ENCODE measurements at places on chromosomes 4 and X.

DNA sequence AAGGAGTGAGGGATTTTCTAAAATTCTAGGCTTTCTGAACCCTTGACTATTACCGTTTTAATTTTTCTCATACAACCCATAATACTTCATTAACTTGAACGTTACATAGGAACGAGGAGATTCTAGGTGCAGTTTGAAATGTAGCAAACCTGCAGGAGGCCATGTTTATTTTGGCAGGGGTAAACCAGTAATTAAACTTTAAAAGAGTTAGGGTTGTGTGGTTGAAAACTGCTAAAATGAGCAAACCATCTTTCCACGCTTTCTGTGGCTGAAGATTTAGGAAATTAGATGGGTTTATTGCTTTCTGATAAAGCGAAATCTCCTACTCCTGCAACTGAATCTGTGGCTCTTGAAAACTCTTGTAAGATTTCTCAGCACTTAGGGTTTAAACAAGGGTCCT lies 1.7 kb downstream of the PHEX start:
- no peak for DNase-seq

DNA sequence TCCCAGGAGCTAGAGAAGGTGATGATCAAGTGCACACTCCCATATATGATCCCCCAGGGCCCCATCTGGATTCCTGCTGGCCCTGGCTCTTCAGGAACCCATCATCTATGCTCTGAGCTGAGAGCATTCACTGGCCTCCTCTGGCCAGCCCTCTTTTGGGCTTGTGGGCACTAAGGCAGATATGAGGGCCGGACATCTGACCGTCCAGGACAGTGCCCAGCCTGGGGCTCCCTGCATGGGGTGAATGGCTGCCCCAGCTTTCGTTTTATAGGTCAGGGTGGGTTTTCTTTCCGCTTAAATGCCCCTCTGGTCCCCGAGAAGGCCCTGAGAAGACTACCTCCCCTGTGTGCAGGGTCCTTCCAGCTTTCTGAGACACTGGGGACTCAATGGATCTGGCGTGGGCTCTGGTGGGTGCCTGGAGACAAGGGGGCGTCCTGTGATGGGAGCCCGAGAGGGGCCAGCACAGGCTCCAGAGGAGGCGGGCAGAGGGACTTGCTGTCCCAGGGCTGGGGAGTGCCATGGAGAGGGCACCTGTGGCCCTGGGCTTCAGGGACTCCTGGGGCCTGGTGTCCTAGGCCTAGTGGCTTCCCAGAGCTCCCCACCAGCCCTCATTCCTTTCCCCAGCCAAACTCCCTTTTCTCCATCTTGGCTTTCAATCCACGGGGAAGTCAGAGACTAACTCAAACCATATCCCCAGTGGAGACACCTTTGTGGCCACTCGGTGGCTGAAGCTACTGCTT lies 39.5 kb upstream of the GRPEL1 start:
- no peak for DNase-seq

GRCh38 chr4:54898656-54899340 lies 226.6 kb downstream of the KDR start:
- no peak for DNase-seq

GRCh38 chrX:150773117-150773516 lies 79.9 kb downstream of the MTMR1 start:
- no peak for DNase-seq

DNA sequence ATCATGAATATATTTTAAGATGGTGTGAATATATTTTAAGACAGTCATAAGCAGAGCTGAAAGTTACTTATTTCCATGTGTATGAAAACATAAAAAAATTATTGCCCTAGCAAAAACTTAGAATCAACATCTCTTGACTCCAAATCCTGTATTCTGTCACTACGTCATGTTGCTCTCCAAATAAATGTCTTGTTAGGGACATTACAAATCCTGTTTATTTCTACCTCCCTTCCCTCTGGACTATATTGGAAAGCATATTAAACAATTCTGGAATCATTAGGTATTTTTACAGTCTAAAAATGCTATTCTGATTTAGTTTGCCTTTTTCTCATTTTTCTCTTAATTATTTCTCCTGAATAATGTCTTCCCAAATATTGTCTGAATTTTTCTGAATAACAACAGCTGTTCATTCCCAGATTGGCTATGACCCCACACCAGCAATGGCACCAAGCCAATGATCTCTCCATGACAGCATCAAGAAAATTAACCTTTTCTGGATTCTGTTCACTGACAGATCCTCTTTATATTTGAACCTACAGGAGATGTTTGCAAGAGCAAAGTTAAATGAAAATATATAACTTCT lies 523.1 kb downstream of the IQCM start:
- no peak for DNase-seq

DNA sequence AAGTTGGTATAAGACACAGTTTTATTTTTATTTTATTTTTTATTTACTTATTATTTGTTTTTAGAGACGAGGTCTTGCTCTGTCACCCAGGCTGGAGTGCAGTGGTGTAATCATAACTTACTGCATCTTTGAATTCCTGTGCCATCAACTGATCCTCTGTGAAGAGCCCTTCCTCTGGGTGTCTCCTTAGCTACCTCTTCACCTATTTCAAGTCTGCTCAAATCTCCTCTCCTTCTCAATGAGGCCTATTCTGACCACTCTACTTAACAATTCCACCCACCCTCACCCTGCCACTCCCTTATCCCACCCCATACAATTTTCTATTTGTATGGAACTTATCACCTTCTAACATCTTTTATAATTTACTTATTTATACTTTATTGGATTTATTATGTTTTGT lies 183.4 kb downstream of the PPP3CA start:
- DNase-seq = no peak

- no peak for DNase-seq
Measured at GRCh38 chr4:16386711-16387320, 160.5 kb upstream of the TAPT1 start.

GRCh38 chrX:38150993-38151392 lies 69.7 kb downstream of the SRPX start:
- DNase-seq = no peak

DNA sequence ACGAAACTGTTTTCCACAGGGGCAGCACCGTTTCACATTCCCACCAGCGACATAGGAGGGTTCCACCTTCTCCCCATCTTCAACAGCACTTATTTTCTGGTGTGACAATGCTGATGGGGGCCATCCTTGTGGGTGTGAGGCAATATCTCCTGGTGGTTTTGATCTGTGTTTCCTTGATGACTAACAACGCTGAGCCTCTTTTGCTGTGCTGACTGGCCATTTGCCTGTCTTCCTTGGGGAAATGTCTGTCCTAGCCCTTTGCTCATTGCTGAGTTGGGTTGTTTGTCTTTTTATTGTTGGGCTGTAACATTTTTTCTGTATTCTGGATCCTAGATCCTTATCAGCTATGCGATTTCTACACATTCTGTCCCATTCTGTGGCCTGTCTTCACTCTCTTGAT lies 33.7 kb downstream of the ATP2B3 start:
- no peak for DNase-seq

DNA sequence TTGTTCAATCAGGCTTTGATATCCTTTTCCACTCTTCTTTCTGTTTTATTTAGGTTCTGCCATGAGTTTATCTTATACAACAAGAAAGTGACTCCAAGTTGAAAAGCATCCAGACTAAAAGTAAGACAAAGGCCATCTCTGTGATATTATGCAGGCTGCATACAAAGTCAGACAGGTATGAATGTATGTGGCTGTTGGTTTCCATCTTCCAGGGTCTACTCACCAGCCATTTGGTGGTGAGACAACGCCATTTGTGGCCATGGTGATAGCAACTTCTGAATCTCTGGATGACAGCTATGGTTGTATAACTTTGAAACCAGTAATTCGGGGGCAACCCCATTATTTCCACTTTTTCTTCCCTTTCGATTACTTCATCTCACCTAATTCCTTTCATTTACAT lies 17.2 kb upstream of the MSL3 start:
- DNase-seq = no peak

DNA sequence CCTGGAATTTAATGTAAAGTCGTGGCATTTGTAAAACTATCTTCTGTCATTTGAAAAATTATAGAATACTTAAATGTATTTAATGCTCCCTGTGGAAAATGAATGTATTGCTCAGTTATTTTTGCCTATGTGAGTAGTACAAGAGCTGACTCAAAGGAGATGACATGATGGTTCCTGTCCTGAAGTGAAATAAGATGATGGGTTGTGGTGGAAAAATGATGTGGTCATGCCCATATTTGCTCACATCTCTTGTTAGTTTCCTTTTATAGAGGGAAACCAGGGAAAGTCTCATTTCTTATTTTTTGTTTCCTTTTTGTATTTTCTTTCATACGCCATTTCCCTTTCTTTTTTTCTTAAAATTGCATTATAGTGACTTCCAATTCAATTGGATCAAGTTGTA lies 23.7 kb downstream of the PLS3 start:
- no peak for DNase-seq

DNA sequence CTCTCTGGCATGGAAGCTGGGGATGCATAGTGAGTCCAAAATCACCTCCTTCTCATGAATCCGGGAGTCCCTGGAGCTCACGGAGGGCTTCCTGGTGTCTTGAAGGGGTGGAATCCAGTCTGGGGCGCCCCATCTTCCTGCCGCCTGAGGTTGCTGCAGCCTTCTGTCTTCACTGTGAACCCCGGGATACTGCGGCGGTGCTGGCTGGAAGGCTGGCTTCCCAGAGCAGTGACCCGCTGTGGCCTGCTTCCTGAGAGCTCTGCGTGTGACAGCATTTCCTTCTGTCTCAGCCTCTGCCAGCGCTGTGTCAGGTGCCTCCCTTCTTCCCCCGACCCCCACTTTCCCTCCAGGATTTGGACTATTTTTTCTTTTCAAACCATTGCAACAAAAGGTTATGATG lies 98.8 kb upstream of the STOX2 start:
- no peak for DNase-seq

- DNase-seq = no peak
Measured at GRCh38 chrX:107123750-107124149, 5.1 kb upstream of the RBM41 start.

DNA sequence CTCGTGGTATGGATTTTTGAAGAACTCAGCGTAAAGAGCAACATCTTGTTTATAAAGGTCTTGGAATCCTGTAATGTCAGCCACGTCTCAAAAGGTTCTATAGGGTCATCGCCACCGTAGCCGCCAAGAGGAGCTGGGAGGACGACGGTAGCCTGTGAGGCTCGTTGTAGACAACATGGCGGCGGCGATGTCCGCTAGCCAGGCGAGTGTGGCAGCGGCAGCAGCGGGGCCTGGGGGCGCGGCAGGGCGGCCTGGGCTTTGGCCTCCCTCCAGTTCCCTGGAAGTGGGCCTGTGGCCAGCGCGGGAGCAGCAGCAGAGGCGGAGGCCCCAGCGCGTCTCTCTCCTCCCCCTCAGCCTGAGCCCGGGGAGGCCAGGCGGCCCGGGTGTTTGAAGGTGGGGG lies 143.5 kb upstream of the PBDC1 start:
- no peak for DNase-seq

GRCh38 chr4:69096111-69096656 lies at the start of gene UGT2B7:
UGT2B7 (plus strand) TSS chr4:69096474; CDS start chr4:69096521, 47 bp downstream.
- DNase-seq = no peak

- DNase-seq = no peak
Measured at GRCh38 chr4:34196375-34196774, 2047.9 kb downstream of the ARAP2 start.

GRCh38 chr4:61318431-61318830 lies 118.3 kb downstream of the ADGRL3 start:
- DNase-seq = no peak

GRCh38 chr4:142377342-142378091 lies 468.6 kb downstream of the INPP4B start:
- DNase-seq = no peak

GRCh38 chrX:40434947-40435346 lies 145.8 kb upstream of the ATP6AP2 start:
- no peak for DNase-seq

GRCh38 chrX:115912372-115912897 lies 258.1 kb upstream of the AGTR2 start:
- no peak for DNase-seq

- DNase-seq = no peak
Measured at GRCh38 chrX:72652082-72652481, 62.0 kb downstream of the PHKA1 start.

GRCh38 chr4:21507439-21507838 lies 441.1 kb downstream of the KCNIP4 start:
- DNase-seq = no peak

DNA sequence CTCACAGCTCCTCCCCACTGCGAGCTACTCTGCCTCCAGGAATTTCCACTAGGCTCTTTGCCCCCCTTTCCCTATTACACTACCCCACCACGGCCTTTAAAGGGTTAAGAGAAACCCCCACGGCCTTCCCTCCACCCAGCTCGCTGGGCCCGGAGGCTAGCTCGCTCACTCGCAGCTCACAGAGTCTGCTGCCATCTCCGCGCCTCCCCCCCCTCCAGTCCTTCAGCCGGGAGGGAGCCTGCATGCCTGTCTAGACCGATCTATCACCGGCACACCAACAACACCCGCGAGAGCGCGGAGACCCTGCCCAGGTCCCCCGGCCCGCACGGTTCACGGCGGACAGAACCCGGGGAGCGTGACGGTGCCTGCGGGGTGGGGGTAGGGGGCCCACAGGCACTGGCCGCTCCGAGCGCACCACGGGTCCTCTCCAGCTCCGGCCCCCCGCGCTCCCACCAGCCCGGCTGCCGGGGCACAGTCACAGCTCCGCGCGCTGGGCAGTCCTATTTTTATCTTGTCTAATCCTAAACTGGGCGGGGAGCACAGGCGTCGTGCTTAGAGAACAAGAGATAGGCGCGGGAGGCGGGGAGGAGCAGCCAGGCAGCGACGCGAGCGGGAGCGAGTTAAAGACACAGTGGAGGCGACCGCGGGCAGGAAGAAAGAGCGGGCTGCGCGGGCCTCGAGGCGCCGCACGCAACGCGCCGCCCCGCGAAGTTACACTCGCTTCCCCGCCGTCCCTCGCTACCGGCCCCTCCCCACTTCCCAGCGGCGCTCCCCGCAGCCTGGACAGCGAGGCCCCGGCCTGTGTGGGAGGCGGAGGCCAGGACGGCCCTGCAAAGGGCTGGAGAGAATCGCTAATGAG lies 3.5 kb downstream of the BCOR start:
- DNase-seq = peak; percentile 52

Data from H1 (cell line).